ENCODE measurements at places on chromosomes 4 and X. TPM values are rescaled to one million over a fixed set of nuclear protein-coding genes. Genes with fewer than 3 reads are reported as not detected.

- H3K4me1 ChIP-seq, result peaks cover 71% of the 10 kb centered on the region
- H3K4me3 ChIP-seq, result no peak overlapping the region
- H3K27me3 ChIP-seq, result no peaks in the 10 kb centered on the region
- DNase-seq, result no peak
Observed at GRCh38 chrX:40085714-40086113, 12.0 kb downstream of the BCOR start.

GRCh38 chr4:159430896-159431295 is 328.0 kb downstream of the RAPGEF2 start:
- H3K4me3 ChIP-seq, result no peak overlapping the region
- no peak for DNase-seq
- no peaks in the 10 kb centered on the region for H3K36me3 ChIP-seq
- H3K27me3 ChIP-seq, result no peaks in the 10 kb centered on the region
- H3K4me1 ChIP-seq, result peaks cover 10% of the 10 kb centered on the region

GRCh38 chr4:22999419-22999818 is 306.7 kb downstream of the GBA3 start:
- no peaks in the 10 kb centered on the region for H3K27me3 ChIP-seq
- DNase-seq, result no peak
- no peaks in the 10 kb centered on the region for H3K36me3 ChIP-seq
- H3K4me3 ChIP-seq, result no peak overlapping the region
- no peak overlapping the region for H3K27ac ChIP-seq
- no peaks in the 10 kb centered on the region for H3K4me1 ChIP-seq

- no peak for DNase-seq
- peaks cover 17% of the 10 kb centered on the region for H3K4me1 ChIP-seq
- peak overlapping the region; percentile 92 for H3K27ac ChIP-seq
- no peaks in the 10 kb centered on the region for H3K27me3 ChIP-seq
- H3K36me3 ChIP-seq, result peaks cover 26% of the 10 kb centered on the region
Observed at GRCh38 chr4:48831532-48832030, 693 bp downstream of the OCIAD1 start.

GRCh38 chrX:27998666-27999065 is 17.4 kb upstream of the DCAF8L1 start:
- no peaks in the 10 kb centered on the region for H3K27me3 ChIP-seq
- DNase-seq, result no peak

- no peak for DNase-seq
- H3K36me3 ChIP-seq, result no peaks in the 10 kb centered on the region
- no peaks in the 10 kb centered on the region for H3K27me3 ChIP-seq
- H3K27ac ChIP-seq, result no peak overlapping the region
- no peaks in the 10 kb centered on the region for H3K4me1 ChIP-seq
- H3K4me3 ChIP-seq, result no peak overlapping the region
Observed at GRCh38 chr4:188042191-188042590, 46.6 kb downstream of the ZFP42 start.

GUF1 gene
- total RNA-seq, result 30.5 TPM

DKK2 gene
- not detected for total RNA-seq

PRRG1 gene
- total RNA-seq, result 16.0 TPM

HDAC6 gene
- total RNA-seq, result 79.9 TPM

RASSF6 gene
- 1.1 TPM for total RNA-seq

TMA16 gene
- 52.7 TPM for total RNA-seq

PABPC1L2A gene
- not detected for total RNA-seq

SLITRK4 gene
- not detected for total RNA-seq
